Sciatic nerve (tissue), 2 donors: ENCODE measurements at places on chromosomes 7 and 10. TPM values are rescaled to one million over a fixed set of nuclear protein-coding genes. Genes with fewer than 3 reads are reported as not detected.

- peak; percentile 67 for DNase-seq
Measured at GRCh38 chr7:46811529-46811928, 770.4 kb downstream of the TNS3 start.

DNA sequence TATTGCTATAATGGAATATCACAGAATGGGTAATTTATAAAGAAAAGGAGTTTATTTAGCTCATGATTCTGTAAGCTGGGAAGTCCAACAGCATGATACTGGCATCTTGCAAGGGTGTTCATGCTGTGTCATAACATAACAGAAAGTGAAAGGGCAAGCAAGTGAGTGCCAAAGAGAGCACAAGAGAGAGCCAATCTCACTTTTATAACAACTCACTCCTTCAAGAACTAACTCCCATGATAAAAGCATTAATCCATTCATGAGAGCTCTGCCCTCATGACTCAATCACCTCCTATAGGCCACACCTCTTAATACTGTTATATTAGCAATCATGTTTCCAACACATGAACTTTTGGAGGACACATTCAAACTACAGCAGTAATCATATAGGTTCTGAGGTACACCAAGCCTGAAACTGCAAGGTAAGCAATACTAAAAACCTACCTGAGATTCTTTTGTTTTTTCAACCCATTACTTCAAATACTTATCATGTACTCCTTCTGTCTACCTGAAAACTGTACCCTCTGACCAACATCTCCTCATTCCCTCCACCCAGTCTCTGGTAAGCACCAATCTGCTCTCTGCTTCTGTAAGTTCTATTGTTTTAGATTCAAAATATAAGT lies 219.7 kb downstream of the MTERF1 start:
- no peak for DNase-seq

- no peak for DNase-seq
Measured at GRCh38 chr7:34309116-34309515, 348.9 kb upstream of the NPSR1 start.

DNA sequence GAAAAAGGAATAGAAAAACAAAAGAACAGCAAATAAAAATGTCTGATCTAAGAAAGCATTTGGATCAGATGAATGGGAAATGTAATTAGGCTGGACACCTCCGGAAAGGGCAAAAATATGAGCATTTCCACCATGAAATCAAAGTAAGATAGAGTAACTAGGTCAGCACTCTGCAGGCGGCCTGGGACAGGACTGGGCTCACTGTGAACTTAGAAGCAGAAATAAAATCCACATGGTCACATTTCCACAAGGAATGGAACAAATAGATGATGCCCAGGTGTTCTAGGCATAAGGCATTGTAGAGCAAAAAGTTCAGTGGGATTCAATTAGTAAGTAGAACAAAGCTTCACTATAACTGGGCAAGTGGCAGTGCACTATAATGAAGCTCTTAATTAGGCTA lies 209.9 kb upstream of the ETV1 start:
- no peak for DNase-seq

DNA sequence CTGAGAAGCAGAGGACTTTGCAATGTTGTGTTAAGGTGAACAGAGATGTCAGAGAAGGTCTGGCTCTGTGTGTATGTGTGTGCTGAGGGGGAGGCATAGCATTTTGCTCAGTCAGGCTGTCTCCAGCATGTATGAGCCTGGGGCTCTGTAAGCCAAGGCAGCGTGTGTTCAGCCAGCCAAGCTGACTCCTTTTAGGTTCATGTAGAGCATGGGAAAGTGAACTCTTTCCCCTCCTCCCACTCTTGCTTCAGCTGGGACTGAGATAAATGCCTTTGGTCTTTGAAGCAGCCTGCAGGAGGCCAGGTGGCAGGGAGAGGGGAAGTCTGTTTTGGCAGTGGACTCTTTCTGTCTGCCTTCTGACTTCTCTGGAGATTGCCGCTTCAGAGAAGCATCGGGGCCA lies 3.8 kb downstream of the SFXN2 start:
- DNase-seq, result no peak

GRCh38 chr10:72107325-72108003 lies 19.1 kb upstream of the SPOCK2 start:
- no peak for DNase-seq

GRCh38 chr7:50775231-50775630 lies 7.5 kb downstream of the GRB10 start:
- no peak for DNase-seq

DNA sequence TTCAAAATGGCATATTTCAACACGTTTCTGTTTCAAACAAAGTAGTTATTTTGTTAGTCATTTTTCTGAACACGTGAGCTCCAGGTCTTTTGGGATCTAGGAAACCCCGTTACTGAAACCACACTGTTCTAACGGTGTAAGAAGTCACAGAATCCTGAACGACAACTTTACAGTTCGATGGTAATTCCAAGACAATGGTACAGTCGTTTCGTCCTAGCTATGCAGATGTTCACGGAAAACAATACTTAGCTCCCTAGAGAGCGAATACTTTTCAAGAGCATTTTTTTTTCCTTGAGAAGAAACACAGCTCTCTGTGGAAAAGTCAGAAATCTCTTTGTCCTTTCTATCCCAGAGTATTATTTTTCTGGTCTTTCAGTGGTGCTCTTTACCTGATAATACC lies 254.1 kb downstream of the ADARB2 start:
- no peak for DNase-seq

DNA sequence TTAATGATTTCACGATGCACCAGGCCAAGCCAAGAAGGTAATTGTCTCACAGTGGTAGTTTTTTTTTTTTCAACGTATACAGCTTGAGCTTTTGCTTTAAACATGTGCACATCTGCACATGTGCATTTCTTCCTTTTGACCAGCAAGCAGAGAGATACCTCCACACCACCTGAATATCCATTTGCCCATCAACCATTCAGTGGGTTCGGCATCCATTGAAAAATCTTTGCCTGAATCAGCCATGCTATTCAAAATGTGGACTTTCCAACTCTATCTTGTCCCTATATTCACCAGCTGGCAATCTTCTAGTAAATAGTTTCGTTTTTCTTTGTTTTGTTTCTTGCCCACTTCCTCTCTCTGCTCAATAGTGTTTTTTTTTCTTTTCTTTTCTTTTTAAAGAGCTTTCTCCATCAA lies 7.7 kb upstream of the TRA2A start:
- DNase-seq, result no peak

- no peak for DNase-seq
Measured at GRCh38 chr7:114711241-114711640, 210.7 kb upstream of the MDFIC start.

- no peak for DNase-seq
Measured at GRCh38 chr7:26213807-26214515, 12.4 kb downstream of the CBX3 start.

The CPN1 gene
- total RNA-seq, result not detected

The ZNF212 gene
- total RNA-seq, result 13.2 TPM

The SEMA3D gene
- total RNA-seq, result 15.9 TPM

The SH2D4B gene
- total RNA-seq, result 0.18 TPM

The PHKG1 gene
- 2.7 TPM for total RNA-seq

The UNCX gene
- not detected for total RNA-seq
